ENCODE measurements at places on chromosomes 12 and 14.

GRCh38 chr12:10170216-10170615 is 1.7 kb downstream of the OLR1 start:
- peak; percentile 77 for DNase-seq

GRCh38 chr12:12902036-12902435 is 10.7 kb downstream of the GPRC5A start:
- no peak for DNase-seq

- DNase-seq: peak; percentile 79
These were observed 17.9 kb downstream of the RTL1 start for GRCh38 chr14:100885617-100886016.

DNA sequence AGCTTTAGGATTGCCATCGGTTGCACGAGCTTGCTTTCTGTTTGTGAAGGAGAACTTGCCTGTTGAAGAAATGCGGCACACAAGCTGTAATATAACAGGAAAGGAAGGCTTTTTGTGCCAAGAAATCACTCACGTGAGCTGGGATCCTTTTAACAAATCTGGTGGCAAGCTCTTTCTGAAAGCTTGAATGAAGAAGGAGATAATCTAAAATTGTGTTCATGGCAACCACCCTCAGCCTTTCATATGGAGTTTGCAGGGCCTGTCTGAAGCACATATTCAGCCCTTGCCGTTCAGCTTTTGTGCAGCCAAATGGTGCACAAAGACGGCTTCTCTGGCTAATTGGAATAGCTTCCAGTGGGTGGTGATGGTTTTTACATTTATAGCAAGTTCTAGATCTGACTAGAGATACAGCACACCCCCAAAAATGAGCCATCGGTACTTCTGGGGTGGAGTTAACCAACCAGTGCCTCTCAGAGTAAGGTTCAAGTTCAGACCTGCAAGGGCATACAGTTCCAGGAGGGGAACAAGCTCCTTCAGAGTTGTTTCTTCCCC is 107.4 kb downstream of the AEBP2 start:
- DNase-seq: no peak

DNA sequence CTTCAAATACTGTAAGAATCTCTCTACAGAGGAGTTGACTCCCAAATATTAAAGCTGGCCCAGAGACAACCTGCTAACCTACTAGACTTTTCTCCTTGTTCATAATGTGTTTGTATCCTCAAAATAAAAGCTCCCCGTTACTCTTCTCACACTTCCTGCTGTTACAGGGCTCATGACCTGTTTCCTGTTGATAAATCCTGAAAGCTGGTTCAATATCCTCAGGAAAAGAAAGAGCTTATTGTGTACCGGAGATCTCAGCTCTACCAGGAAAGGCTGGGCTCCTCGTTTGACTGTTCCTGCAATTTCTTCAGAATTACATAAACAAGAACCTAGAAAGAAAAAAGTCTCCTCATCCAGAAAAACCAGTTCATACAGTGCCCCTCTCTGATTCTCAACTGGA is 30.8 kb downstream of the CLEC1A start:
- DNase-seq: no peak

GRCh38 chr12:29234965-29235626 is 86.0 kb downstream of the FAR2 start:
- no peak for DNase-seq

DNA sequence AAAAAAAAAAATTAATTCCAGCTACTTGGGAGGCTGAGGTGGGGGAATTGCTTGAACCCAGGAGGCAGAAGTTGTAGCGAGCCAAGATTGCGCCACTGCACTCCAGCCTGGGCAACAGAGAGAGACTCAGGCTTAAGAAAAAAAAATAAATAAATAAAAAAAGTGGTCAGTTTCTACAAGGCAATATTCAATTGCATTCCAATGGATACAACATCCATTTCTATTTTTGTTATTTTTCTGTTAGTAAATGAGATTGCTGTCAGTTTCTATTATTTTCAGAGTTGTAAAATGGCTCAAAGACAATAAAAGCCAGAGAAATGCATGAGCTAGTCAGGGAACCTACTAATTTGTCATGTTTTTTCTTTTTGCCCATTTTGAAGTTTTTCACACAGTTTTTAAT is 119.2 kb downstream of the PDE3A start:
- DNase-seq: no peak

DNA sequence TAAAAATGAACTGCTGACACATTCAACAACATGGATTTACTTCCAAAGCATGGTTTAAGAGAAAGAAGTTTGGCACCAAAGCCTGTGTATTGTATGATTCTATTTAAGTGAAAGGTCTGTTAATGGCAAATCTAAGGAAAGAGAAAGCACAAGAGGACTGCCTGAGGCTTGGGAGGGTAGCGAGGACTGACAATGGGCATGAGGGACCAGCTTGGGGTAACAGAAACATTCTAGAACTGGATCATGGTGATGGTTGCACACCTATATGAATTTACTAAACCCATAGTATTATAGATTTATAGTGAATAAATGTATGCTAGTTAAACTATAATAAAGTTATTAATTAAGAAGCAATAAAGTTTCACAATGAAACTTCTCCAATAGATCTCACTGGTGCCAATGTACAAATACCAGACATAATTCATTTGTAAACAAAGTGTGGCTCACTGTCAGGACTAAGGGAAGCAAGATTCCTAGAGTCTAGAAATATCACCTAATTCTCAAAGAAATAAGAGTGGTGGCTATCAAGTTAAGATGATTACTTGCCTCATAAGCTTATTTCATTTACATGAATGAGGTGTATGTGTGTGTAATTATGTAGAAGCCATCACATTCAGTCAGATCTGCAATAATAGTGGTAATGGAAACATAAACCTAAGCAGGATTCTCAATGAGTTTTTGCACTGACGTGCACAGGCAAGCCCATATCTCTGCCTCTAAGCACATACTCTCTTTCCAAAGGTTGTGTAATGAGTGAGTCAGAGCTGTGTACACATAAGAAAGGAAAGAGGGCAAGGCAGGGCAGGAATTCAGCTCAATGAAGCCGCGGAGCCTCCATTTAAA is 353.4 kb downstream of the KCNH5 start:
- peak; percentile 22 for DNase-seq

DNA sequence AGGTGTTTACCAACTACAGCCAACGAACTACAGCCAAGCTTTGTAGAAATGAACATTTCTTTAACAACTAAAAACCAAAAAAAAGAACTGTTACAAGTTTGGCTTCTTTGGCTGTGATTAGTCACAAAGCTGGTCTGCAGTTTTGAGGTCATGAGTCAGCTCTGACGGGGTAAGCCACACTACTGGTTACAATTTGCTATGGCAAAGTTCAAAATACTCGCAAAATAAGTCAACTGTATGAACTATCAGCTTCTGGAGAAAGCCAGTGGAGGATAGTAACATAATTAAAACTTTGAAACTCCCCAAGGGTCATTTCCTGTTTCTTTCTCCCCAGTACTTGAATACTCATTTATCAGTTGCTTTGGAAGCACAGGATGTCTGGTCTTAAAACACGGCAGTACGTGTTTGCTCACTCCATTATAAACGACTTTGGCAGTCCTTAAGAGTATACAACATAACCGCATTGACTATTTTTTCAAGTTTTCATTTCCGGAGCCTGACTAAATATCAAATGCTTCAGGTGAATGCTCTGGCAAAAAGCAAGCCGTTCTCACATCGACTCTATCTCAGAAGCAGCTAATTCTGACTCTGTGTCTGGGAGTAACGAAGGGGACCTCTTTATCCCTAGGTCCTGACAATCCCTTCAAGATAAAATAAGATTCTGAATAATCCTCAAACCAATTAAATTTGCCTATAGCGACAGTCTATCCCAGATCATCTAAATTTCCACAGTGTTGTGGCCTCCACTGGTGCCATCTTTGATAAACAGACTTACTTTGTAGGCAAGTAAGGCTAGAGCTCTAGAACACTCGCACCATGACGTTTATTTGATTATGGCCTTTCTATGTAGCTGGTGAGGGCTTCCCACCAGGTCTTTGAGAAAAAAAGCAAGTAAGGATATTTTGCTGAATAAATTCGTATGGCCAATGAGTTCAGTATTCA is 10.6 kb downstream of the PHLDA1 start:
- DNase-seq: peak; percentile 54

DNA sequence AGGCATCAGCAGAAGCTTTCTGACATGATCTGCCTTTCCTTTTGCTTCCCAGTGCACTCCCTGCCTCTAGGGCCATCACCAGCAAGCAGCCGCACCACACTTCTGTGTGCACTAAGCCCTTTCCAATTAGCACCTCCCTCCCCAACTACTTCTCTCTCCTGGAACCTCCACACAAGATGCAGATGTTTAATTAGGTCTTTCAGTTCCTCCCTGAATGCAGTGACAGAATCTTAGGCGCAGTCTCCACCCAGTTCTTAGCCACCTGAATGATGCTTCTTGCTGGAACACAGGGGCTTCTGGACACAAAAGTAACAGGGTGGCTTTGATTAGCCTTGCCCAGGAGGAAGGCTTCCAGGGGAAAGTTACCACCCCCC is 32.9 kb downstream of the NIN start:
- peak; percentile 42 for DNase-seq
